Right kidney (tissue), 9 donors: ENCODE measurements at places on chromosomes 3 and 15.

- DNase-seq = peak; percentile 79
These were observed 821 bp upstream of the MAGI1 start for GRCh38 chr3:66039590-66039887.

DNA sequence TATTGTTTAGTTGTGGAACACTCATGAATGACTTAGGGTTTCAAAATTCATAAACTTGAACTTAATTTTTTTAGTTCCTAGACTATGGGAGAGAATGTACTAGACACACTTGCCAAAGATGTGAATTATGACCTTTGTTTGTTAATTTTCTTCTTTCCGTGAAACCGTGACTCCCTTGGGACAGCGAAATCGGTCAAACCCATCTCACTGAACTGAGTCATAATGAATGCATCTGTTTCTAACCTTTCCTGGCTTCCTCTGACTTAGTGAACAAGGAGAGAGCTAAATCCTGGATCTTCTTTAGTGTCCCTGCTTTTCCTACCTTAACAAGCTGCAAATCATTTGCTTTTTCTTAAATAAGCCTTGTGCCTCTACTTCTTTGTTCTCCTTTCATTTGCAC is 85.5 kb downstream of the LARS2 start:
- no peak for DNase-seq

DNA sequence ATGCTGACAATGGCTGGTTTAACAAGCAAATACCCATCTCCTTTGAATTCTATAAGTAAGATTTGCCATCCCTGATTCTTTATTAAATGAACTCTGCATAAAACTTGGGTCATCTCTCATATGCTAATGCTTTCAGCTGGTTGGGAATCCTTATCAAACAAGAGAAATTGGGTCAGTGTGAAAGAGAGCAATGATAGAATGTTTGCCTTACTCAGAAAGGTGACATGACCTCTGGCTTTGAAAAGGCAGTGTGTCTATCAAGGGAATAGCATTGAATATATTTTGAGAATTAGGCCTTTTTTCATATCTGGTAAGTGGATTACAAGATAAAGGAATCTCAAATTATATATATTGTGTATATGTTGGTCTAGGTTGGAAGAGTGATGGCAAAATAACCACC is 8.7 kb upstream of the SLC7A14 start:
- DNase-seq = no peak

- no peak for DNase-seq
These were observed 28.8 kb upstream of the AQP9 start for GRCh38 chr15:58109419-58109818.

GRCh38 chr15:101065570-101066221 is 146.5 kb downstream of the LRRK1 start:
- DNase-seq = no peak

- no peak for DNase-seq
These were observed 296.1 kb upstream of the UMPS start for GRCh38 chr3:124434176-124434575.

GRCh38 chr3:128466840-128467541 is at the start of gene DNAJB8:
DNAJB8 (minus strand) TSS chr3:128466890; CDS start chr3:128463245, 3,645 bp downstream.
- DNase-seq = no peak

DNA sequence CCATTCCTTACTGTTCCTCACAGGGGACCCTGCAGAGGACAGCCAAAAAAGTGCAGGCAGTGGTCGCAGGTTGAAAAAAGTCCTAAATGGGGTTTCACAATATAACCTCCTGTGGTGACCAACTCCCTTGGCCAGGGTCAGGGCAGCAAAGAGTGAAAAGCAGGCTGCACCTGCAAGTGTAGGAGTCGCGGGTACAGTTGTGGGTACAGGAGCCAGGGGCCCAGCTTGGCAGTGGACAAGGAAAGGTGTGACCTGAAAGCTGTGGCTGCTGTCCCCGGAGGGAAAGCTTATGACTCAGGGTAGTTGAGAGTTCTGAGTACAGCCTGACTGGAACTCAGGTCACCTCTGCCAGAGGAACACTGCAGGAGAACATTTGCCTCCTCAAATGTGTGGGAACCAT is 1114.1 kb downstream of the ROBO2 start:
- DNase-seq = no peak

DNA sequence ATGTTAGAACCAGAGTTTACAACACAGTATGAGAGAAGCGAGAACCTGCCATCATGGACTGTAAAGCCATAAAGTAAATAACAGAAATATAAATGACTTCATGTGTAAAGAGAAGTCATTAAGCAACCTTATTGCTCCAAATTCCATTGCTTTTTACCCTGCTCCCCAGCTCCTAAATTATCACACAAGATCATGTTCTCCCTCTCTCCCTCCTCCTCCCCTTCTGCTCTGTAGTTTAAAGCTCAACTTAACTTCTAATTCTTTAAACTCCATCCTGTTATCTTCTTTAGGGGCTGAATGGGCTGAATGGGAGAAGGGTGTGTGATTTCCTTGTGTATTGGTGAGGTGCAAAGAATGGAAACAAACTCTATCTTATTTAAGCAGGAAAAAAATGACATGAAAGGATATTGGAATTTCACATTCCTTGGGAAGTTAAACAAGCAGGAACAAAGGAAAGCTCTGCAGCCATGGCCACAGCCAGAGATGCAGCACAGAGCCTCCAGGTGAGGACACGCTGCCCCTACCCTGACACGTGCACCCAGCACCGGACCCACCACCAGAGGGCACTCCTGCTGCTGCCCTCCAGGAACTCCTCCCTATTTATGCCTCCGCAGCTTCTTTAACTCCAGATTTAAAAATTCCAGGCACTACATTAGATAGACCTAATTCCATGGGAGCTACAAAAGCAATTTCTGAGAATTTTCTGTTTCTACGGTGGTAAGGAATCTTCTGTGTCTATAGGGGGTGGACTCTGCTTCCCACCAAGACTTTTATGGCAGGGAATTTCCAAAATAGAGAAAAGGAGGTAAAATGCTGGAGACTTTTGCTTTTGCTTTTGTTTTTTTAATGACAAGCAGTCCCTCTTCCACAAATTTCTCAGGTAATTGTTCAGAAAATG is 76.9 kb upstream of the ABI3BP start:
- DNase-seq = peak; percentile 7

- DNase-seq = no peak
These were observed 1.9 kb downstream of the KLF13 start for GRCh38 chr15:31328428-31328968.

DNA sequence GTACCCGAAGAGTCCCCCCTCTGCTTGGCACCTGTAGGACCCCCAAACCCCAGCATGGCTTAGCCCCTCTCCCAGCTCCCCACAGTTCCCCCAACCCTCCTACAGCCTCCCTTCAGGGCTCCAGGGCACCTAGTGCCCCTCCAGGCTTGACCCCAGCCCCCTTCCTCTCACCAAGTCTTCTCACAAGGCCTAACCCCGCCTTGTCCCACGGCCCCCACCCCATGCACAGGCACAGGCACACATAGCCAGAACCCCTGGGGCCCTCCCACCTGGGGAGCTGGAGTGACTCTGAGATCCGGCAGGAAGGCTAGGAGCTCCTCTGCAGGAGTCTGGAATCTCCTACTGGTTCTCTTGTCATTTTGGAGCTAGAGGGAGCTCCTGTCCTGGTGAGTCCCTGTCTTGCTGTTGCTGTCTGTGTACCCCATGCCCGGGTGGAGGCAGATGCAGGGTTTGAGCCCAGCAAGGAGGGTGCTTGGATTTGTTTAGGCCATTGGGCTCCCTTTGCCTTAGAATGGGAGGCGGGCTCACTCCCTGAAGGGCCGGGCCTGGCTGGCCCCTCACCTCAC is 39.6 kb downstream of the KLF13 start:
- no peak for DNase-seq

GRCh38 chr15:49279521-49280456 is 109.7 kb downstream of the GALK2 start:
- no peak for DNase-seq

- no peak for DNase-seq
These were observed 8.8 kb downstream of the NUDT16 start for GRCh38 chr3:131390331-131390730.

DNA sequence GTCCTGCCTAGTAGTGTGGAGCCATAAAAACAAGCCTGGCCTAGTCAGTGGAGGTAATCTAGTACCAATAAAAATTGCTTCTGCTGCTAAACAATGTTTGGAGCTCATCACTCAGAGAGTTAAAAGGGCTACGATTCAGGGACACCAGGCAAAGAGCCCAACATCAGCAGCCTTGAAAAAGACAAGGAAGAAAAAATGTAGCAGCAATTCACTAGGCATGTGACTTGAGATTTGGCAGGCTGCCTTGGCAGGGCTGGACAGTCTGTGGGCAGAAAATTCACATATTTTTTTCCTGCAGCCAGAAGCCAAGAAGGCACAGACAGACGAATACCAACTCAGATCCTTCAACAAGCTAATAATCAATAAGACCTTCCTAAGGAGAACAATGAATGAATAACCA is 47.2 kb downstream of the IGSF11 start:
- DNase-seq = no peak
